Breast epithelium (tissue), 4 donors: ENCODE measurements at places on chromosomes 7 and 10.

- no peak for DNase-seq
These were observed 43.1 kb upstream of the SEMA3A start for GRCh38 chr7:84237533-84238173.

GRCh38 chr10:15483215-15484075 lies 112.4 kb upstream of the FAM171A1 start:
- no peak for DNase-seq

DNA sequence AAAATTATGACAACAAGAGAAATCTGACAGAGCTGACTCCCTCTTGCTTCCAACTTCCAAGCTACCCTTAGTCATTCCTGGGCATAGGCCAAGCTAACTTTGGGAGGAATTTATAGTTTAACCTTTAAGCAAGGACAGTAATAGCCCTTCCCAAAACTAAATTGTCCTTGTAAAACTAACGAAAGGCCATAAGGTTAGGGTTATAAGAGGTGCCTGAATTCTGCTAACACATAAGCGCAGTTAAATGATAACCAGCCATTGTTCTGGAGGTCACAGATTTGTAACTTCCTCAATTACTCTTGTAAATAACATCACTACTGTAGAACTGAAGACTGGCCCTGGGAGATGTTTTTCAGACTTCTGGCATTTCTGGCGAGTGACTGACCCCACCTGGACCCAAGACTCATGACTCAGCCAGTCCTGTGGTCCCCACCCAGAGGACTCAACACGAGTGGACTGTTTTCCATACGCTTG lies 481.2 kb downstream of the KCNMA1 start:
- no peak for DNase-seq

DNA sequence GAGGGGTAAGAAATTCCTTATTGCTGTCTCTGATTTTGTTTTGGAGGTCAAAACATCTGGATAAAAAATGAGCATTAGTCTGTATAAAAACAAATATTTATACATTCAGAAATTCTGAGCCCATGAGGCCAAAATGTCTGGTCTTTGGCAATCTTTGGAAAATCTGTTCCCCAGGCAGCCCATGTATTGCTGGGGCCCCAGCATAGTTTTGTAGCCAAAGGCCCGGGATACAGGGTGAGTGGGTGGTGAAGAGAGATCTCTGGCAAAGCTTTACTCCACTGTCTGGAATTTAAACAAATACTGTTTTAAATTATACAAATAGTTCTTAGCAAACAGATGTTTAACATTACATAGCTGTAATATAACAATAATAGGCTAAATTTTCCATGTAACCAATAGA lies 134.7 kb upstream of the GALNT17 start:
- no peak for DNase-seq

- no peak for DNase-seq
These were observed 179.6 kb downstream of the CELF2 start for GRCh38 chr10:11197266-11197712.

DNA sequence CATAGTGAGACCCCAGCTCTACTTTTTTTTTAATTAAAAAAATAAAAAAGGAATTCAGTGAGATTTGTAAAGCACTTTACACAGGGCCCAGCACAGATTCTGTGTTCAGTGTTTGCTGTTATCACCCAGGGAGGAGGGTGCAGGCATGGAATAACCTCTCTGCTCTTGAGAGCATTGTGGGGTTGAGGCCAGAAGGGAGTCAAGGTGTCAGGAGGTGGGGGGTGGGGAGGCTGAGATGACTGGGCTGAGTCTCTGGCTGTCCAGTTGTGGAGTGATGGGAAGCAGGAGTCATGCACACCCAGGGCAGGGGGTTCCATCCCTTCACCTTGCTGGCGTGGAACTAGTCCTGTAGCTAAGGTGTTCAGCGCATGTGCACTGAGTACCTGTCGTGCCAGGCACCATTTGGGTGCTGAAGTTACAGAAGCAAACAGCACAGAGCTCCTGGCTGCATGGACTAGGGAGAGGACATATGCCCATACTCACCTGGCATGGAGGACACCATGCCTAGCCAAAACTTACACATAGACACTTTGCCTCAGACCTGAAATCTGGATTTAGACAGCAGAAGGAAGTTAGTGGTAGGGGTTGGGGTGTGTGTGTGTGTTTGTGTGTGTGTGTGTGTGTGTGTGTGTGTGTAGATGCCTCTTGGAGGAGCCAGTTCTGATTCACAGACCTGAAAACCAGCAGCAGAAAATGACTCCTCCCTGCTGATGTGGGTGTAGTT lies 69.2 kb upstream of the LRRC4 start:
- DNase-seq = no peak

GRCh38 chr10:6115824-6116350 lies 27.1 kb downstream of the RBM17 start:
- no peak for DNase-seq

DNA sequence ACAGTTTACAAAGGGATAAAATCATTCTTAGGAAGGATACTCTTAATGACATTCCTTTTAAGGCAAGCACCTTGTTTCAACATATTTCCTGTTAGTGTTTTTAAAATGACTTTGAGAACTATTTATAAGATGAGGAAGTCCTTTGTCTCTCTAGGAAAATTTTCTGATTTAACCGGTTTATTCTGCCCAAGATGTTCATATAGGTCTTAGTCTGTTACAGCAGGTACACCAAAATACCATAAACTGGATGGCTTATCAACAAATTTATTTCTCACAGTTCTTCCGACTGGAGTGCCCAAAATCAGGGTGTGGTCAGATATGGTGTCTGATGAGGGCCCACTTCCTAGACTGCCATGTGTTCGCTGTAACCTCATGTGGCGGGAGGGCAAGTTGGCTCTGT lies 77.9 kb downstream of the GSAP start:
- DNase-seq = no peak

DNA sequence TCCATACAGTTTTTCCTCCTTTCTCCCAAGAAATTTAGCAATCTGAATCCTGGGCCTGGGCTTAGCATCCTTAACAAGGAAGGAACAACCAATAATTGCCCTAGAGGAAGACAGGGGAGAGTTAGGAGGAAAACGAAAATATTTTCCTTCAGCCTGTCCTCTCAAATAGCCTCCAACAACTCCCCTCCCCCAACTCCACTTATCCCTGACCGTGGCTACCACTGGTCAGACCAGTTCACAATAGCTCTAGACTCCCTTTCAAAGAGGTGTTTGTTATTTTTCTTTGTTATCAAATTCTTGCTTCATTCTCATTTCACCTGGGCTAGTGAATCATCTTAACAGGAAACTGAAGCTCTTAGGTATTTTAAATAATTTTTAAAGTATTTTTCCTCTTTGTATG lies 114.1 kb downstream of the CPED1 start:
- no peak for DNase-seq

- DNase-seq = no peak
These were observed 43.0 kb downstream of the ELMO1 start for GRCh38 chr7:37405603-37406122.

DNA sequence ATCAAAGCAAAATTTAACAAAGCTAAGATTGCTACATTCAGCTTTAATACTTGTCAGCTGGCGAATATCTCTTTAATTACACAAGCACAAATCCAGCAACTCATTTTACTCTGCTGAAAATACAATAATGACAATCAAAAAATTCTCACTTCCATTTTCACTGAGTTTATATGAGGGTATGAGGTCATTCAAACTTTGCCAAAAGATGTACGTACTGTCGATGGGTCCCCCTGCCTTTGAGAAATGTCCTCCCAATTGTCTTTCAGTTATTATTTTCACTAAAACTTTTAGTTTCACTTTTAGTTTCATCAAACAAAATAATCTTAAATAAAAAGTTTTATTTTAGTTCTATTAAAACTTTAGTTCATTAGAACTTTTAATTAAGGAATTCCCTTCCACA lies 159.5 kb upstream of the WDR11 start:
- DNase-seq = no peak

- no peak for DNase-seq
These were observed 70.8 kb downstream of the SGMS1 start for GRCh38 chr10:50552771-50553535.

GRCh38 chr10:30863516-30864210 lies 168.0 kb downstream of the ZNF438 start:
- DNase-seq = no peak

DNA sequence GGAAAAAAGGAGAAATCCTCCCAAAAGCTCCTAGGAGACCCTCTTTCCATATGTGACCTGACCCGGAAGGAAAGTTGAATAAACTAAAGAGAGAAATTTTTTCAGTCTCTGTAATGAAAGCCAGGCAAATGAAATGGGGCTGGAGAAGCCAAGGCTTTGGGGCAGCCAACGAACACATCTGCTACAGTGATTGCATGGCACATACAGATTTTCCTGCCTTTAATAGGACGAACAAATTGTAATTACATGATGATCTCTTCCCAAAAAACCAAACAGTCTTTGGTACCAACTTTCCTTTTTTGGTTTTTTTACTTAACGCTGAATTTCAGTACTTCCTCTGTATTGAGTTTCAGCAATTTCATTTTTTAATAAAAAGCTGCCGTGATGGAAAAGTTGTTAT lies 23.5 kb upstream of the PTN start:
- DNase-seq = no peak

GRCh38 chr7:45653209-45653907 lies 79.2 kb downstream of the ADCY1 start:
- DNase-seq = no peak

DNA sequence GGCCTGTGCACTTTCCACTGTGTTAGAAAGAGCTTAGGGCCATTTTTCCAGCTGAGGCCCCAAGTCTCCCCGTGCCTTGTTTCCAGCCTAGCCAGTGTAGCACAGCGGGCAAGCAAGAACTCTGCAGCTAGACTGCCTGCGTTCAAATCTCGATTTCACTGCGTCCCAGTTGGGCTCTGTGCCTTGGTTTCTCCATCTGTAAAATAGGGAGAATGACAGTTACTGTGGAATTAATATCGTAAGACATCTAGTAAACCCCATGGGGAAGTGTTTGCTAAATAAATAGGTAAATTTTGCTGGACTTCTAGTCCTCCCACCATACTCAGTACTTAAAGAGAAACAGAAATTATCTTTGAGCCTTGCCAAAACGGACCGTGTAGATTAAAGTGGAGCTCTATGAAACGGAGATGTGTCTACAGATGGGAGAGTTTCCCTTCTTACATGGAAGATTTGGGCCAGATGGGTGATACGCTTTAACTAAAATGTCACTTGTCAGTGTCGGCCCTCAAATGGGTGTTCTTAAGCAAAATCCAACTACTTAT lies 3.5 kb upstream of the HKDC1 start:
- no peak for DNase-seq

GRCh38 chr10:49387071-49387470 lies 8.8 kb downstream of the DRGX start:
- DNase-seq = no peak

GRCh38 chr10:50575477-50576244 lies 48.1 kb downstream of the SGMS1 start:
- DNase-seq = no peak

DNA sequence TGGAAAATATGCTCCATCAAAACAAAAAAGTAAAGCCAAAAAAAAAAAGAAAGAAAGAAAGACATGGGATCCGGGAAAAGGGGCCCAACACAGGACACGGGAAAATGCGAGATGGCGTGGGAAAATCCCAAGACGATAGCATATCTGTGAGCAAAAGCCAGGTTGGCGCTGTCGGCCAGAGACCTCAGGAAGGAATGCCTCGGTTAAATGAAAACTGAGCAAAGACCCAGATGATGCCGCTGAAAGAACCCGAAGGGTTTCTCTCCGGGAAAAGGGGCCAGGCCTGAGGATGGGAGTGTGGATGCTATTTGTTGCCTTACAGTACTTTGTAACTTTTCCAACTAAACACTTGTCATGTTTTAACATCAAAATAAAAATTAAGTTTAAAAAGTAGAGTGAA lies 49.5 kb upstream of the PPP2R2D start:
- peak; percentile 7 for DNase-seq

DNA sequence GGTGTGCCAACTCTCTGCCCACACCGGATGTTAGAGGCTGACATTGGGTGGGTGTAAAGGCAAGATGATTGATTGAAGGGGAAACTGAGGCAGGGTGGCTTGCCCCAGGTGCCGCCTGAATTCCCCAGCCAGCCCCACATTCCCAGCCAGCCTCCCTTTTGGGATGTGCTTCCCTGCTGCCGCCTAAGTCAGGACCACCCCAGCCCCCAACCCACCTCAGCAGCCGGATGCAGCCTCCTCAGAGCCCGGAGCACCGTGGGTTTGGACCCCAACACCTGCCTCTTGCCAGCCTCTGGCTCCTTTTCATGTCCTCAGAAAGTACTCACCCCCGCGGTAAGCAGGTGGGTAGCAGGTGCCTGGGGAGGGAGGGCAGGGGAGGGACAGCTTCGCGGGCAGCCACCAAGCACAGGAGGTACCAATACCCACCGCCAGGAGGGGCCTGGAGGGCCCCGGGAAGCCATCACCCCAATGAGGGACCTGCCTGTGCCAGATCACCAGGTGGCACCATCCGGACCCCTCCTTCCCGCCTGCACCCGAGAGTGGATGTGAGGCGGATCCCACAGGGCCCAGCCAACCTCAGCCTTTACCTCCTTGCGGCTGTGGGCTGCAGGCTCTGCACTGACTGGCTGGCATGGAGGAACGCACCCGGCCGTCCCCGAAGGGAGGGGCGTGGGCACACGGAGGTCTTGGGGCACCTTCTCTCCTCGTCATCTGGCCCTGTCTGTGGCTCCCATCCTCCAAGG lies 60.5 kb downstream of the PWWP2B start:
- no peak for DNase-seq

DNA sequence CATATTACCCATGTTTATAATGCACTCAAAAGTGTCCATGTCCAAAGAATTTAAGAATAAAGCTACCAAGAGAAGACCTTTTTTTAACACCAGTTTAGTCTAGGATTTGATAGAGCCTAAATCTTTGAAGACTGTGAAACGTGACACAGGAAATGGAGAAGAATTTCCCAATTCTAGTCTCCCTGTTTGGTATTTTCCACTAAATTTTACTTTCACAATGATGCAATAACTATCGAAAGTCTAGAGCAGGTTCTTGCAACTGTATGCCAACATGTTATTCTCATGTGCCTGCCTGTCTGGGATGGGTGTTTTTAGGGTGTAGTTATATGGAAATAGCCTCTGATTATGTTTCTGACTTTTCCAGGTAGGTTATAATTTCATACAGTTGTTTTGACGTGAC lies 6.9 kb upstream of the MXI1 start:
- no peak for DNase-seq

DNA sequence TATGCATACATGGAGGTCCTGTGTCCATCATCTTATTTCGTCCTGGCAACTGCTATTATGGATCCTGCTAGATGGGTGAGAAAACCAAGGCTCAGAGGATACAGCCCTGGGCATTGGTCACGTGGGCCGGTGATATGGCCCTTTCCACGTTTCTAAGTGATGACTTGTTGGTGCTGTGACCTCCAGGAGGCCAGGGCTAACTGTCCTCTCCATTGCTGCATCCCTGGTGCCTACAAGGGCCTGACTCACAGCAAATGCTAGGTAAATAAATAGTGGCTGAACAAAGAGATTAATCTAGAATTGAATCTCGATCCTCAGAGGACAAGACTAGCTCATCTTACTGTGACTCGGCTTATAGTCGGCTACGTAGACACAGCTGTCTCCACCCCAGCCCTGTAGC lies 78.6 kb downstream of the FAM53B start:
- DNase-seq = no peak

GRCh38 chr10:131662851-131663250 lies 238.0 kb upstream of the PPP2R2D start:
- no peak for DNase-seq
